ENCODE measurements at places on chromosomes 16 and 17.

GRCh38 chr16:66658143-66658859, 38.2 kb downstream of the CMTM4 start:
- no peak for DNase-seq

DNA sequence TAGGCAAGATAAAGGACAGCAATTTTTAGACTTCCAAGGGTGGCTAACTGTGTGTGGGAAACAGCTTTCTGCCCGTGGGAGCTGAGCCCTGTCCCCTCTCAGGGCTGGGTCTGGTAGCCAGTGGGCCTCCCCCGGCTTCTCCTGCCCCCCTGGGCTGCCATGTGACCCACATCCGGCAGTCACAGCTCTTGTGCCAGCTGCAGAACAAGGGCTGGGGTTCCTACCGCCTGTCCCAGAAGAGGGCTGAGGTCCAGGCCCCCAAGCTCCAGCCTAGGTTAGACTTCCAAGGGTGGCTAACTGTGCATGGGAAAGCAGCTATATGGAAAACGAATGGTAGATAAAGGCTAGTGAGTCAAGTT, 6.1 kb downstream of the GAST start:
- DNase-seq, result no peak

DNA sequence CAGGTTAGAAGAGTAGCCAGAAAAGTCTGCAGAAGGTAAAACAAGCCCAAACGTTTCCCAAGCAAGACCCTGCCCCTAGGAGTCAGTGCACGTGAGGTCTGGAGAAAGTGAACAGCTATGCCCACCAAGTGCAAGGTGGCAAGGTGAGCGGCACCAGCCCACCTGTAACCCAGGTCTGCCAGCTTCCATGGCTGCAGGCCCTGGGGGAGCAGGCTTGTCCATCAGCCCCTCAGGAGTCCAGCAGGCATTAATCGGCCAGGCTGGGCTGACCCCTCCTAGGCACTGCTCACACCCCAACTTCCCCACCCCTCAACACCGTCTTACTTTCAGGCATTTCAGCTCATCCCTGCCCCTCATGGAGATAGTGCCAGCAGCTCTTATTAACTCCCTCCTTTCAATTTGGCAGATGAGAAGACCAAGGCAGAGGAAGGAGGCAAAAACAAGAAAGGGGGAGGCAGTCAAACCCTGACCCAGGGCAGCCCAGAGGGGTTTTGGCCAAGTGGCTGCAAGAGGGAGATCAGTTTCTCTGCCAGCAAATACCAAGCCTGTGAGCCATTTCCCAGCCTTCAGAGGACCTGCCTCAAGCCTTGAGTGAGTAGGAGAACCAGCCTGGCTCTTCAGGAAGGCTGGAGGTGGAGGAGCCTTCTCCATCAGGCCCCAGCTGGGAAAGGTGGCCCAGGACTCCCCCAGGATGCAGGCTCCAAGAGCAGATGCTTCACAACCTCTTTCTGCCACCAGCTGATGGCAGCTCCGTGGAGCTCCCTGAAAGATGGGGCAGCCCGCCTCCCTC, 14.7 kb downstream of the BEAN1 start:
- no peak for DNase-seq

GRCh38 chr17:1029922-1030644, 33.2 kb downstream of the TIMM22 start:
- no peak for DNase-seq

GRCh38 chr17:60910415-60910814, 232.8 kb downstream of the BCAS3 start:
- DNase-seq, result no peak

- DNase-seq, result no peak
Observed at GRCh38 chr17:45705123-45706009, 78.8 kb upstream of the CRHR1 start.

- no peak for DNase-seq
Observed at GRCh38 chr16:886802-887731, 83.7 kb downstream of the LMF1 start.

DNA sequence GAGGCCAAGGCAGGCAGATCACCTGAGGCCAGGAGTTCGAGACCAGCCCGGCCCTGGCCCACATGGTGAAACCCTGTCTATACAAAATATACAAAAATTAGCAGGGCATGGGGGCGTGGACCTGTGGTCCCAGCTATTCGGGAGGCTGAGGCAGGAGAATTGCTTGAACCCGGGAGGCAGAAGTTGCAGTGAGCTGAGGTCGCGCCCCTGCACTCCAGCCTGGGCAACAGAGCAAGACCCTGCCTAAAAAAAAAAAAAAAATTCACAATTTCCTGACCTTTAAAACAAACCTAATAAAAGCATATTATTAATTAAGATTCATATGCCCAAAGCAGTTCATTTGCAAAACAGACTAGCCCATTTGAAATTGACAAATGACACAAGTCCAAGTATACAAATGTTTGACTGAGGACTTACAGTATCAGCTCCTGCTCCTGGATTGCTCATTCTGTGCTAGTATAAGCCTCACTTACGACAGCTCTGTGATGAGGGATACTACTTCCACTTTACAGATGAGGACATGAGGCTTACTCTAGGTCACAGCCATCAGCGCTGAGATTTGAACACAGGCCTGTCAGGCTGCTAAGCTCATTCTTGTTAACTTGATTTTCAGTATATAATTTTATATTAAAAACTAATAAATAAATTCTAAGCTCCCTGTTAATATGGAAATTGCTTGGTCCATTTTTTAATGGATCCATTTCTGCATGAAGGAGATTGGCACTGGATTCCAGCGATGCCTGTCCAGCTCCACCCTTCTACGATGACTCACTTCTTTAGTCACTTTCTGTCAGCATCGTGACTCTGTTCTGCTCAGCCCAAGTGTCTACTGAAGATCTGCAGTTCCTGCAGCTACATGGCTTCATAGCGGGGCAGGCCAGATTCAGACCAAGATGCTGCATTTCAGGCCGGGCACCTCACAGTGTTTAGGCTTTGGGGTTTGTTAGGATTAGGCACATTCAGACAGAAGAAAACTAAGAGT, 88.2 kb downstream of the WDR59 start:
- no peak for DNase-seq

DNA sequence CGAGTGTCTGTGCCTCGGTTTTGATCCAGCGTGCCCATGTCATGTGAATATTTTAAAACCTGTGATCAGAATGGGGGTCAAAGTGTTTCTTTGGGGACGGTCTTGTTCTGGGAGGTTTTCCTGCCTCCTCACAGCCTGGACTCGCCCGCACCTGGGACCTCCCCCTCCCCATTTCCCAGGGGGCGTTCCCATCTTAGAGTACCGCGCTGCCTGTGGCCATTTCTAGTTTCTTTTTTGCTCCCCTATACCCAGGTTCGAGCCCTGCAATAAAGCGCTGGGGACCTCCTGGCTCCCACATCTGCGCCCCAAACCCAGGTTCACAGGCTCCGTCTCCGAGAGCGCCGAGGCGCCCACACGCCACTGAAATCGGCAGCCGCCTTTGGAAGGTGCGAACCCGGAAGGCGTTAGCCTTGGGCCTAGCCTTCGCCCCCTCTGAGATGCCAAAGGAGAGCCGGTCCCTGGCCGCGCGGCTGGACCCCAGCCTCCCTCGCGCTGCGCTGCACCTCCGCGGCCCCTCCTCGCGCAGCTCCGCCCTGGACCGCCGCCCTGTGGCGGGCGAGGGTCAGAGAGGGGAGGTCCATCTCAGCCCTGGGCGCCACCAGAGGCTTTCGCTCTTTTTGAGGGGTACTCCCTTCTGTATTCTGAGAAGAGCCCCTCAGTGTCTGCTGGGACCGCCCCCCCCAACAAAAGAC, 1.7 kb downstream of the KCNJ12 start:
- DNase-seq, result no peak

All from central memory CD4-positive, alpha-beta T cell (primary cell).